ENCODE measurements at places on chromosomes 12 and 14.
A peak's percentile ranks its signal among the peaks of the same experiment; 100 is the strongest.

DNA sequence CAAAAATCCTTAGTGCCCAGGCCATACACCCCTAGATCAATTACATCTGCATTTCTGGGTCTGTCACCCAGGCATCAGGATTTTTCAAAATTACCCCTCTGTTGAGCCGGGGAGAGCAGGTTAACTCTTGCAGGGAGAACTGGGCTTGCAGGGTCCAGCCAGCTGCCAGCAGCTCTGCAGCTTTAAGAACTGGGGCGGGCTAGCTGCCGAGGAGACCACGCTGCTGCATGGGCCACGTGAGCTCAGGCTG is at the start of gene DGLUCY:
Gene DGLUCY (plus strand): TSS at position 245 of the 250 bp plus-strand sequence. CDS start 46,222 bp downstream, outside the sequence.
- DNase-seq = peak; percentile 87

GRCh38 chr14:66530526-66530925 is 22.6 kb downstream of the GPHN start:
- DNase-seq = no peak

GRCh38 chr14:24232645-24233537 is at the start of gene GMPR2:
TSS of gene GMPR2 (plus strand) at chr14:24232929. CDS start at chr14:24233254, 325 bp downstream.
- DNase-seq = peak; percentile 39

DNA sequence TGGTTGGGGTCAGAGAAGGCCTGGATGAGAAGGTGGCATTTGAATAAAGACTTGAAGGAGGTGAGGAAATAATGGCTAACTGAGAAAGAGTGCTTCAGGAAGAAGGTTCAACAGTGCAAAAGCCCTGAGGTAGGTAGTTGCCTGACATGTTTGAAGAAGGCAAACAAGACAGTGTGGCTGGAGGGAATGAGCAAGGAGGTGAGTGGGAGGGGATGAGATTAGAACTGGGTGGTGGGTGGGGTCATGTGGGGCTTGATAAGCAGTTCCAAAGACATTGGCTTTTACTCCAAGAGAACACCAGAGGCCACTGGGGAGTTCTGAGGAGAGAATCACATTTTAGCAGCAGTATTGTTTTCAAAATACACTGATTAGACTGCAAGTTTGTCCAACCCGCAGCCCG is 50.5 kb downstream of the HSPB8 start:
- DNase-seq = no peak

DNA sequence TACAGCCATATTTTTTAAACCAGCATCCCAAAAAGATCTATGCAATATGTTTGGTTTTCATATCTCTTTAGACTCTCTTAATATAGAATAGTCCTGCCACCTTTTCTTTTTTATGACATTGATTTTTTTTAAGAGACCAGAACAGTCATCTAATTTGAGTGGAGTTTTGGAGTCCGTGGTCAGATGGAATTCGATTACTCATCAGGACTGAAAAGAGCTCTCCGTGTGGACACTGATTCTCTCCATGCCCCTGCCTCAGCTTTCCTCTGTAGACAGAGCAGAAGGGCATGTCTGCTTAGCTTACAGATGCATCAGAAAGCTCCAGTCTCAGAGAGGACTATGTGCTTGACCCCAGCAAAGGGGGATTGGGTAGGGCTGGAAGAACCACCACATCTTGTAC is 27.8 kb downstream of the SMCO2 start:
- DNase-seq = peak; percentile 90

DNA sequence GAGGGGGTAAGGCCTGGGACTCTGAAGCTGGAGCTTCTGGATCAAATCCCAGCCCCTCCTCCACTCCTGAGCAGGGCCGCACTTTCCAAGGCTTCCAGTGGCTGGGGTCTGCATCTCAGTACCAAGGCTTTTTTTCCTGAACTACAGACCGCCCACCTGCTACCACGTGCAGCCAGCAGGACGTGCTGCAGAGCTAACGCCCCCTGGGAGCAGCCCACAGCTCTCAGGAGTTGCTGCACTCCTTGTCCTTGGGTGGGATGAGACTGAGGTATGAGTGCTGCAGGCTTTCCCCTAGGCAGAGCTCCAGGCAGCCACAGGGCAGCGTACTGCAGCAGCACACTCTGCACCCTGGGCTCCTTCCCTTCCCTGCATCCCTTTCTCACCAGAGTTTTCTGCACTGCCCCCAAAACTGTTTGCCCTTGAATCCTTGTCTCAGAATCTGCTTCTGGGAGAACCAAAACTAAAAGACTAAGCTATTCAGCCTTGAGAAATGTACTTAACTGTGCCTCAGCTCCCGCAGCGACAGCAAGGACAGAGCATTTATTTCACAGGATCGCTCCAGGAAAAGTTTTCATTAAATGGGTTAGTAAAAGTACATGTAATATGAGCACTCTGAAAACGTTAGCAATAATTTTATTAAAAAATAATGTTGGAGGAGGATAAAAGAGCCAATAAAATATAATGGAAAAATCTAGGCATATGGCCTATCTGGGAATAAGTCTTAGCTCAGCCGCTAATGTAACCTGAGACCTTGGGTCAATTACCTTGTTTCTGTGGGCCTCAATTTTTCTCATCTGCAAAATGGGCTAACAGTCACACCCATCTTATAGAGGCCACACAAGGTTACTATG is 25.5 kb downstream of the RBM19 start:
- no peak for DNase-seq

DNA sequence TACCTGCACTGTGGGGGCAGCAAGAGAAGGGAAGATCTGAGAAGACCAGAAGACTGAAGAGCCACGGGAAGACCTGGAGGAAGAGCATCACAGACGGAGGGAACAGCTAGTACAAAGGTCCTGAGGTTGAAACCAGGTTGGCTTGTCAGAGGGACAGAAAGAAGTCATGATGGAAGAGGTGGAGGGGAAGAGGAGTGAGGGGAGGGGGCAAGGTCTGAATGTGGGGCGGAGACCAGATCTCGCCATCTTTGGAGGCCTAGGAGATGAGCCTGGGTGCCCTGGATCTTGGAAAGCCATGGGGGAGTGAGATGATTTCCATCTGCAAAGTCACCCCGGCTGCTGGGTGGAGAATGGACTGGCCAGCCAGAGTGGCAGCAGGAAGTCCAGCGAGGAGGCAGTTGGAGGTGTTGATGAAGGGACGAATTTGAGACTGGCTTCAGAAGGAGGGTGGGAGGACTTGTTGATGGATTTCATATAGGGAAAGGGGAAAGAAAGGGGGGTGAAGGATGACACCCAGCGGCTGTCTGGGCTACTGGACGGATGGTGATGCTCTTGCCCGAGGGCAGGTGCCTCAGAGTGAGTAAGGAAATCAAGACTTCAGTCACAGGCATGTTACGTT is 14.6 kb upstream of the UBC start:
- peak; percentile 71 for DNase-seq
